ENCODE measurements at places on chromosomes 12 and 14.

DNA sequence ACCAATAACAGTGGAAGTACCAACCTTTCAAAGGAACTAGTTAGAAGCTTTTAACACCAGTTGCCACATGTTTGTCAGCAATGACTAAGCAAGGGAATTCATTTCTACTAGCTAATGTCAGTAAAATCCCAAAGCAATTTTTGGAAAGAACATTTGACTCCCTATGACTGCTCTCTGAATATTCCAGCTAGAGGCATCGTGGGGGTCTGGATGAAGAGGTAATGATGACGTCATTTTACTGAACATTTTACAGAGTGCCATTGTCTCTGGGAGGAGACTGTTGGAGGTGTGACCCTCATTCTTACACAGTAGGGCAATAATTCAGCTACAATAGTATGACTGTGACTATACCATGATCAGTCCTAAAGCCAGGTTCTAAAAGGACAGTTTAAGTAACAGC, 204.8 kb downstream of the ITPR2 start:
- no peak for DNase-seq

DNA sequence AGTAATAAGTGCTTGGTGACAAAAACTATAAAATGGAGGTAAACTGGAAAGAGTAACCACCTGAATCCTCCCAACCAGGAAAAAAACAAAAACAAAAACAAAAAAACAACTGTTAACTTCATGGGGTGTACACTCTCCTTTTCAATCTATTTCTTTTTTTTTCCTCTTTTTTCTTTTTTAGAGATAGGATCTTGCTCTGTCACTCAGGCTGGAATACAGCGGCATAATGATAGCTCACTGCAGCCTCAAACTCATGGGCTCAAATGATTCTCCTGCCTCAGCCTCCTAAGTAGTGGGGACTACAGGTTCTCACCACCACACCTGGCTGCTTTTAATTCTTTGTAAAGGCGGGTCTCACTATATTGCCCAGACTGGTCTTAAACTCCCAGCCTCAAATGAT, 76.8 kb downstream of the PHLDA1 start:
- no peak for DNase-seq

- DNase-seq = no peak
Measured at GRCh38 chr14:89374908-89375307, 42.1 kb downstream of the FOXN3 start.

GRCh38 chr12:48199774-48200221, 3.3 kb downstream of the OR10AD1 start:
- no peak for DNase-seq

GRCh38 chr14:80110721-80111120, 100.6 kb downstream of the DIO2 start:
- no peak for DNase-seq

- DNase-seq = no peak
Measured at GRCh38 chr12:24997496-24997895, 48.6 kb upstream of the BCAT1 start.

DNA sequence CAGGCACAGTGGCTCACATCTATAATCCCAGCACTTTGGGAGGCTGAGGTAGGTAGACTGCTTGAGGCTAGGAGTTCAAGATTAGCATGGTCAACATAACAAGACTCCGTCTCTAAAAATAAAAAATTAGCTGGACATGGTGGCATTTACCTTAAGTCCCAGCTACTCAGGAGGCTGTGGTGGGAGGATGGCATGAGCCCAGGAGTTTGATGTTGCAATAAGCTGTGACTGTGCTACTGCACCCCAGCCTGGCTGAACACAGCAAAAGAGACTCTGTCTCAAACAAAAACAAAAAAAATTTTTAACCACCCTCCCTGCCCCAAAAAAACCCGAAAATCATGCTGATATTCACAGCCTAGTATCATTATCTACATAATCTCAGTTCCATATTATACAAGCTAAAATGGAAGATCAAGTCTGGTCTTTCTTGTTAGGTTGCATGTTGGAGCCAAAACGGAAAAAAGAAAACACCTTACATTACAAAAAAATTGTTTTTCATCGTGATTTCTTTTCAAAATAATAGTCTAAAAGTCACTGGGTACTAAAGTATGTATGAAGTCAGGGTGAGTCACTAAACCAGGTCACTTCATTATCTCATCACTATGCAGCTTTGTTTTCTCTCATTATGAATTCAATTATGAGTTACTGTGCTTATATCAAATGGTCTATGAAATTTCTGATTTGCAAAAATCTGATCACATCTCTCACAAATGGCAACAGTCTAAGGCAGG, 13.8 kb downstream of the GXYLT1 start:
- DNase-seq = no peak

DNA sequence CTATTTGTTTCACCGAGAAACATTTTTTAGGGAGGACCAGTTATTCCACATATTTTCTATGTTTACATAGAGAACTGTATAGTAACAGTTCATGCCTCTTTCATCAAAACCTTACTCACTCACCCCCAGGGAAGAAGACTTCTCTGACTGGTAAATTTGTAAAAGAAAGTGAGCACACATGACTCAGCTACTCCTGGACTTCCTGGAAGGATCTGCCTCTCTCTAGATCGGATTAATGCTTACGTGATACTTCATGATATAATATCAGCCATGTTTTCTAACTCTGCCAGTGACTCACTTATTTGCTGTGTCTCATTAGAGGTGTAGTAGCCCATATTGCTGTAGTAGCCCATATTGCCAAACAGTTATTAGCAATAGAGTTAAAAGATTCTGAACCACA, 494.3 kb upstream of the ATXN7L3B start:
- no peak for DNase-seq

DNA sequence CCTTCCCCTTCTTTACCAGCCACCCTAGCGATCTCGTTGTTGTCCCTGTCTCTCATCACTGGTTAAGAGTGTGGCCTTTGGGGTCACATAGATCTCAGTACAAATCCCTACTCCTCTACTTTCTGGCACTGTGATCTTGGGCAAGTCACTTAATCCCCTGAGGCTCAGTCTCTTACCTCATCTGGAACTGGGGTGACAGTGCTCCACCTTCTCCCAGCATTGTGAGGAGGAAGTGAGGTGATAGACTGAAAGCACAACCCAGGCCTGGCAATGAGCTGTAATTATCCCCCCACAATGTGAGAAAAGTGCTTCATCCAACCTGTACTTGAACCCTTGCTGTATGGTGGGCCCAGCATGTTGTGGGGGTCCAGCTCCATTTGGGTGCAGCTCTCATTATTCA, 48.0 kb downstream of the IRAK3 start:
- no peak for DNase-seq

DNA sequence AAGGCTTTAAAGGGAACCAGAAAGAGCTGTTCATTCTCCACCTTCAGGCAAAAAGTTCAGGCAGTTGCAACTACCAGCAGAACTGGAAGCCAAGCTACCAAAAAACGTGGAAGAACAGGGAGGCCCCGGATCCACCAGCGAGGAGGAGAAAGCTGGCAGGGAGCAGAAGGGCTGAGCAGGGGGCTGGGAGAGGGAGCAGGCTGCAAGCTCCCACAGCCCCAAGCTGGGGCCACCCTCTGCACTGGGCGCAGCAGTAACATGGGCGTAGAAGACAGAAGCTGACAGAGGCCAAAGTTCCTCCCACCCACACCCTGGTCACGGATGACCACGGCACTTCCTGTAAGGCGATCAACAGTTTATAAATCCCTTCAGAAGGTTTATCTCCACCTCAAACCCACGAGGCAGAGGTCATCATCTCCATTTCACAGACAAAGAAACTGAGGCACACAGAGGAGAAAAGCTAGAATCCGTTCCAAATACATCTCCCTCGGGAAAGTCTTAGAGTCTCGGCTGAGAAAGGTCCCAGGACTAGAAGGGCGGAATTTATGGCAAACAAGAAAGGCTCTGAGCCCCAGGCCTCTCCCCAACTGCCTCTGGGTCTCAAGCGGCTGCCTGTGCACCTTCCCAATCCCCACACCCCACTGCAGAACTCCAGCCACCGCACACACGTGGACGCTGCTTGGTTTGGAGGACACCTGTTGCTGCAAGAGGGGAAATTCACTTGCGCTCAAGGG, 1.8 kb downstream of the CCDC85C start:
- no peak for DNase-seq

DNA sequence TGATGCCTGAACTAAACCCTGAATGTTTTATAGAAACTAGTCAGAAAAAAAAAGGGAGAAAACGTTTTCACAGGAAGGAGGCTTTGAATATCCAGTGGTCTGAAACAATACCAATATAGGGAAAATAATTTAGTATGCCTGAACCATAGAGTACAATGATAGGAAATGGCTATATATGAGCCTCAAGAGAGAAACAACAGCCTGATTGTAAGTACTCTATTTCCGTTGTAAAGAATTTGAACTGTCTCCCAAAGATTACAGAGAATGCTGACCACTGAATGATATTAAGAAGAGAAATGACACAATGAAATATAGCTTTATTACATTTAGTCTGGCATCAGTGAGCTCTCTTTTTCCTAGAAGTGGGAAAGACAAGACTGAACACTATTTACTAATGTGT, 5.5 kb upstream of the GABARAPL1 start:
- no peak for DNase-seq
